ENCODE measurements at places on chromosomes 5 and 9.

DNA sequence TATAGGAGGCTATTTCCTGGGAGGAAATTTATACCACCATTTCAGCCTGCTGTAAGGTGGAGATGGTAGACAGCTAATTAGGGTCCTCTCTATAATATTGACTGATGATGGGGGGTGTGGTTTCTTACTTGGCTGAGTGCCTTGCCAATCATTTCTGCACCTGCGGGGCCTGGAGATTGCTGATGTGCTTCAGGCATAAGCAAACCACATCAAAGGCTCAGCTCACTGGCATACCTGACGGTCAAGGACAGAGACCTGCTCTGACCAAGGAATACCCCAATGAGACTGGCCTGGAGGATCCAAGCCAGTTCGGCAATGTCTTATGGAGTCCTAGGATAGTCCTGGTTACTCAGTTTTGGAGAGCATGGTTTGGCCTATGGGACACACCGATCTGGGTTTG, 29.5 kb downstream of the ANKH start:
- no peak for DNase-seq

DNA sequence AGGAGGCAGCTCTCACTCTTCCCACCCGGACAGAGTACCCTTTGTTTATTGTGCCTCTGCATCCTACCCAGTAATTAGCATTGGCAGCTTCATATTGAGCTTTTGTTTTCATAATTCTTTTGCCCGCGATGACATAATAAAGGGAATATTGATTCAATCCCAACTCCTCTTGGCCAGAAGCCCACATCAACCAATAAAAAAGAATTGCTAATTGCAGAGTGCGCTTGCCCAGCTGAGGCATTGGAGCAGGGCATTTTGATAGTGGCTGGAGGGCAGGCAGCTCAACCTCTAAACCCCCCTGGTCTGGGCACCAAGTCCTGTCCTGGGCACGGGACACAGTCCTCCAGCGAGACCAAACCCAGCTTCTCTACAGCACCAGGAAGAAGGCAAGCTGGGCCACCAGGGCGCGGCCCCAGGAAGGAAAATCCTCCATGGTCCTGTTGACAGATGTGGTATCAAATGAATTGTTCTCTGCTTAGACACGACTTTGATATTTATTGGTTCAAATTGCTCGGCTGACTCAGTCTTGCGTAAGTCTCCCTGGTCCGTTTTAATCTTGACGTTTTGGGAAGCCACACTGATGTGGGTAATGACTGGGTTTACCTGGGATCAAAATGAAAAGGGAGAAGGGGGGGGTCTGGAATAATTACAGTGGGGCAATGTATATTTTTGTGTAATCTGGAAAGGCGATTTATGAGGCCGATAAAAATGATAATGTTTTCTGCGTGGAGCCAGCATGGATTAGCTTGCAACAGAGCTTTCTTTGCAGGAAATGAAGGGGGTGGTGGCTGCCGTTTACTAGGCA, 220.7 kb upstream of the MSX2 start:
- DNase-seq: no peak

DNA sequence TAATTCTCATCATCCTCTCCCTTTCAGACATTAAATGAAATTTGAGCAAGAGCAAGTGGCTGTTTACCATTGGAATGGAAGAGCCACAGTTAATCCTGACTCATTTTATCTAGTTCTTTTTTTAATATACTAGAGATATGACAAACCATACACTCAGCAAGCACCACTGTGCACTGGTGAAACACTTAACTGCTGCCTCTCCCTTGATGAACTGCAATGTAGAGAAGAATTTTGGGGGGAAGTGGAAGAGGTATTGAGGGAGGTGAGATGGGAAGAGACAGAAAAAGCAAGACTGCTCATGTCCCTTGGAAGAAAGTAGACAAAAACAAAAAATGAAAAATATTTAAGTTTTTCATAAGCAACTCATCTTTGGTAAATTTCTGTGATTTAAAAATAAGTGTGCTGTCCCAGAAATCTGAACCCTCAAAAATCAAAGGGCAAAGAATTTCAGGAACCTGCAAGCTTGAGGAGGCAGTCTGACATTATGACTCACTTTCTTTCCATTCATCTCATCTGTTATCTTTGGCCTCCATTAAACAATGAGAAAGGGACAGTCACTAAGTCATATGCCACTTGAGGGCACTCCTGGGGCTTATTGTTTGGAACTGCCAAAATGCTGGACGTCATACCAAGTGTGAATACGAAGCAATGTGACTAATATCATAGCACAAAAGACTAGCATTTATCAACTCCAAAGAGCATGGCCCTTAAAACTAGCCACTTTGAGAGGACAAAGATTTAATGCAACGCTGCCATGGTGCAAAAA, 566.8 kb upstream of the DMAC1 start:
- DNase-seq: no peak

- no peak for DNase-seq
Observed at GRCh38 chr9:128026773-128027541, 40.2 kb downstream of the NAIF1 start.

DNA sequence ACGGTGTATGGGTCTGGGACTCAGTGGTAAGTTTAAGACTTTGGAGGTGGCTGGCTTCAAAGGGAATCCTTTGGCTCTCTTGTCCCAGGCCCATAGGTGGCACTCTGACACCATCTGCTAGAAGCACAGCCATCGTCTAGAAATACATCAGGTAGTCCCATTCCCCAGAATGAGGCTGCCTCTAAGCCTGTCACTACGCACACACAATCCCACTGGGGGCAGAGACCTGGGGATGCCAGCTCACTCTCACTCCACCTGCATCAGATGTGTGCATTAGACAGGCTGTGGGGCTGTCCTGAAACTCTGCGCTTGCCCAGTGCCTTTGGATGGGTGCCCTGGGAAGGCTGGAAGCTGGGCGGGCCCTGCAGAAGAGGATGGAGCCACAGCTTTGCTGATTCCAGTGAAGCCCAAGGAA, 127.5 kb upstream of the PANK3 start:
- no peak for DNase-seq

GRCh38 chr9:132588501-132589147, 6.2 kb downstream of the BARHL1 start:
- no peak for DNase-seq

GRCh38 chr5:11594021-11594420, 310.2 kb downstream of the CTNND2 start:
- no peak for DNase-seq

- no peak for DNase-seq
Observed at GRCh38 chr5:135690466-135690865, 111.7 kb upstream of the CXCL14 start.

DNA sequence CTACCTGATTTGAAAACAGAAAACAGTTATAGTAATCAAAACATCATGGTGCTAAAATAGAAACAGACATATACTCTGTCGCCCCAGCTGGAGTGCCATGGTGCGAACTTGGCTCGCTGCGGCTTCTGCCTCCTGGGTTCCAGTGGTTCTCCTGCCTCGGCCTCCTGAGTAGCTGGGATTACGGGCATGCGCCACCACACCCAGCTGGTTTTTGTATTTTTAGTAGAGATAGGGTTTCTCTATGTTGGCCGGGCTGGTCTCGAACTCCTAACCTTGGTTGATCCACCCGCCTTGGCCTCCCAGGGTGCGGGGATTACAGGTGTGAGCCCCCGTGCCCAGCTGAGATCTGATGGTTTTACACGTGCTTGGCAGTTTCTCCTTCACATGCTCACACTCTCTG, 495.9 kb downstream of the ANXA1 start:
- DNase-seq: no peak

- no peak for DNase-seq
Observed at GRCh38 chr5:79642210-79642609, 30.0 kb downstream of the TENT2 start.

GRCh38 chr9:81082221-81082620, 607.1 kb downstream of the TLE1 start:
- DNase-seq: no peak

DNA sequence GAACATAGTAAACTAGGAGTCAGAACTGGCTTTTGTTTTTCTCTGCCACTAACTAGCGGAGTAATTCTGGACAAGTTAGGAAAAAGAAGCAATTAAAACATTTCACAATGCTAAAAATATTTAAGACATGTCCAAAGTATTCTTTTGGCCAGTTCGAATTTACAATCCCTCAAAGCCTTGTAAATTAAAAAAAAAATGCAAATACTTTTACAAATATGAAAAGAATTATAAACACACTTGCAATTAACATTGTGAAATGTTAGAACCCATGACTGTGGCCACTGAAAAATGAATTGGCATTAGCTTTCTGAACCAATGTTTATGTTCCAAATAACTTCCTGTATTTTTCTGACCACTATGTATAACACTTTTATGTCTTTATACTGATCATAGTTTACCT, 2.2 kb downstream of the RAD1 start:
- DNase-seq: no peak

GRCh38 chr9:133615186-133615585, 6.0 kb upstream of the FAM163B start:
- DNase-seq: no peak

- no peak for DNase-seq
Observed at GRCh38 chr9:101478444-101478843, 42.9 kb upstream of the ALDOB start.

DNA sequence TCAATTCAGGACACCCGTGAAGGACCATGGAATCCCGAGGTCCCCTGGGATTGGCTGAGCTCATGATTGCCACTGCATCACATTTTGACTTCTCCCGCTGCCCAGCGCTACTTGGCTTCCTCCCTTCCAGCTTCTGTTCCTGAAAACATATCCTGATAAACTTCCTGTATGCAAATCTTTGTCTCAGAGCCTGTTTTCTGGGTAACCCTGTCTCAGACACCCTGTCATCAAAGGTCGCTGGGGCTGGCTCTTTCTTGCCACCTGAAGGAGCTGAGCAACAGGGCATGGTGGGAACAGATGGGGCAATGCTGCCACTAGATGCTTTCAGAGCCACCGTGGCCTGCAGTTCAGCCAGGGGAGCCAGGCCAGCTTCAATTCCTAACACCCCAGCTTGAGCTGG, 154.3 kb upstream of the TBC1D2 start:
- no peak for DNase-seq

GRCh38 chr9:18238752-18239447, 235.1 kb upstream of the ADAMTSL1 start:
- DNase-seq: no peak

All from activated T-helper 9 cell treated with anti-CD3 and anti-CD28 coated beads, Interleukin-2, amount 50 U/mL, for 16 hours (primary cell).